ENCODE measurements at places on chromosomes 4 and X. TPM values are rescaled to one million over a fixed set of nuclear protein-coding genes. Genes with fewer than 3 reads are reported as not detected.

- DNase-seq: no peak
Measured at GRCh38 chrX:136154998-136155397, 7.7 kb downstream of the FHL1 start.

EDA gene
- 4.3 TPM for total RNA-seq

VCX3A gene
- not detected for total RNA-seq

AFF2 gene
- 2.8 TPM for total RNA-seq

NWD2 gene
- not detected for total RNA-seq

CCNB3 gene
- total RNA-seq: 0.35 TPM

GRCh38 chrX:16386126-16386525, 218.8 kb downstream of the MAGEB17 start:
- DNase-seq: no peak

HSFX1 gene
- 1.00 TPM for total RNA-seq

CNKSR2 gene
- 4.4 TPM for total RNA-seq

DNA sequence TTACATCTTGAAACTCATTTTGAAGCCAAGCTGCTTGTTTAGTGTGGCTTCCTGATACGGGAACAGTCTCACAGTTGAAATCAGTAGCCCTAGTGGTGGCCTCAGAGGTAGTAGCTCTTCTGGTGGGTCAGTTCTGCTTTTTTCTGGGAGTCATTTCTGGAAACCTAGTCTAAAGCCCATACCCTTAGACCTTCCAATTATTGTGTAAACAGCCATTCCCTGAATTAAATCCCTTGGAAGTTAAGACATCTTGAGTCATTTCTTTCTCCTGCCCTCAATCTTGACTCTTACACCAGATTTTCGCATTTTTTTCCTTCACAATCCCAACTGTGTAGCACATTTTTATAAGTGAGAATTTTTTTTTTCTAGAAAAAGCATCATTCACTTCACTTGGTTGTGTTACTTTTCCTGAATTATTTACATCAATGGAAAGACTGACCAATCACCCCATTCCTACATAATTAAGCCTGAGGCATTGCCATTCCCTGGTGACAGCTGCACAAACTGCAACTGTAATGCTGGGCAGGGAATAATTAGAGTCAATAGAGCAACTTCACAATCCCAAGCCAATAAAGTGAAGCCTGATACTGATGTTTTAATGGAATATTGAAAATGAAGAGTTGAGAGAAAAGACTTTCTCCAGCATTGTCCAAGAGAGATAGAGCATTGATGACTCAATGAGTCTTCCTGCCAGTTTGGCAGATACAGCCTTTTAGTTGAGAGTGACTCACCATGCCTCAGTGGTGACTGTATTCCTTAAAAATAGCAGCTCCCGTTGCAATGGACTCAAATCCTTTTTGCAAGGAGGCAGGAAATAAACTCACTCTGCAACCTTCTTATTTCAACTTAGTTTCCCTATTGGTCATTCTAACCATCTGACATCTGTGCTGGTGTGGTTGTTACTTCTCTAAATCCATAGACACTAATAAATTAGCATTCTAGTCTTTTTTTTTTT, 13.0 kb upstream of the SEPSECS start:
- no peak for DNase-seq

- DNase-seq: no peak
Measured at GRCh38 chr4:15250021-15250441, 177.8 kb upstream of the C1QTNF7 start.

RTL3 gene
- total RNA-seq: not detected

GRCh38 chrX:153102418-153102817, 30.2 kb downstream of the PNMA6A start:
- DNase-seq: no peak

TCEANC gene
- 4.6 TPM for total RNA-seq

ARL13A gene
- total RNA-seq: not detected
